ENCODE measurements at places on chromosomes 3 and 15.
A peak's percentile ranks its signal among the peaks of the same experiment; 100 is the strongest.

DNA sequence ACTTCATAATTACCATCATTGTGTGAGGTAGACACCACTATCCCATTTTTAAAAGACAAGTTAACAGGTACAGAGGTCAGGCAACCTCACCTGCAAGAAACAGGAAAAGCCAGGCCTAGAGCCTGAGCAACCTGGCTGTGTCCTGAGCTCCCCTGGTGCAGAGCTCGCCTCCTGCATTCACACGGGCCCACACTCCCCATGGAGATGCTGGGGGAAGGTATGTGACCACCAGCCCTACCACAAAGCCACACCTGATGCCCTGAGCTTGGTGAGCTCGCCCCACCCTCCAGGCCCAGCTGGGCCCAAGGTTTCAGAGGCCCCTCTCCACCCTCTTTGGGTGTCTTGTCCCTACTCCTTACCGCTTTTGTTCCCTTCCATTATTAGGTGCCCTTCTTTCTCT, 1.2 kb upstream of the EFCAB12 start:
- no peak for DNase-seq

DNA sequence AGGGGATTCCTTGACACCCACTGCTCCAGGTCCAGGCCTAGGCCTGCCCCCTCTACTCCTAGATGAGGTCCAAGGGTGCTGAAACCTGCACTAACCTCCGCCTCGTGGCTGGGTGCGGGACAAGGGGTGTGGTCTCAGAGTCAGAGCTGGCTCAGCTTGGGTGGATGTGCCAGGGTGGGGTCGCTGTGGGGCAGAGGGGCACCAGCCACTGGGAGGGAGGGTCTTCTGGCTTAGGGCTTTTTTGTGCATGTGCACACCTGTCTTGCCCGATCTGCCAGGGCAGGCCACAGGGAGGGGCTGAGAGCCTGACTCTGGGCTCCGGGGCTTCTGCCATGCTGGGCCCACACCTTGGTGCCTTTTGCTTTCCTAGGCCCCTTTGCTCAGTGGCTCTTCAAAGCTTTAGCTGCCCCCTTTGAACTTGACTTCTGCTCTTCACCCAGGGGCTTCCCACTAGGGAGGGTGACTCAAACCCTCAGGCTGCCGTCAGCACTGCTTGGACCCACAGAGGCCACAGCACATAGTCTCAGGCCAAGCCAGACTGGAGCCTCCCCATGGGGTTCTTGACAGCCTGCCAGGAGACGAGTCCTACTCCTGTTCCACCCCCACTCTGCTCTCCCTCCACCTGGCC, 73.0 kb downstream of the KLF13 start:
- DNase-seq = peak; percentile 60

DNA sequence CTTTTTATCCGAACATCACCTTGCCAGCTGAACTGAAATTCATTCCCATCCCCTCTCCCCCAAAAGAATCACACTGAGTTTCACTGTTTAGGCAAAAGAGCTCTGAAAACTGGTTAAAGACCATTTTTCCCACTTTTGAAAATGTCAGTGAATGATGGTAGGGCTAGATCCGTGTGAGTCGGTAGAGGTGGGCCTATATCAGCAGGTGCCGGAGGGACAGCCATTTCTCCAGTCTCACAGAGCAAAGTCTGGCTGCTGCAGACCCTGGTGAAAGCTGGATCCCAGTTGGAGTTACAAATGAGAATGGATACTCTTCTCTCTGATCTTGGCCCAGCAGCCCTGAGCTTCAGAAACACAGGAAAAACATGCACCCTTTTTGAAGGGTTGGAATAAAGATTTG, 10.9 kb downstream of the ENTPD3 start:
- DNase-seq = no peak

- no peak for DNase-seq
These were observed 27.6 kb upstream of the UBP1 start for GRCh38 chr3:33467786-33468185.

GRCh38 chr3:72088486-72089025, 303.6 kb upstream of the PROK2 start:
- no peak for DNase-seq

DNA sequence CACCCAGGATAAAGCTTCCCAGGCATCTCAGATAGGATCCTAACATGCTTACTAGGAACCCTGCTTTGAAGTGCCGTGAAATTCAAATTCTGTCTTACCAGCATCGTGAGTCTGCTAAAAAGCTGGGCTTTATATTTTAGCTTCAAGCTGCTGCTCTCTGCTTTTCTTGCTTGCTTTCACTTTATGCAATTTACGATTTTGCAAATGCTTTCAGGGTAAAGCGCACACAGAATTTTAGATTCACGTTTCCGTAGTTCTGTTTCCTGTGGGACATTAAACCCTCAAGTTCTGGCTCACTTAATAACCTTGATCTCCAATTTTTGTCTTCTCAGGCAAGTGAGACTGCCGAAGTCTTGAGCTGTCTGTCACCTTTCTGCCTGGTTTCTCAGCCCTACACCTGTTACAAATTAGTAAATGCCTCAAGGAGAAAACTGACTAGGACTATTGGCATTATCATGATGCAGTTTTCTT, 170.5 kb upstream of the TGFBR2 start:
- no peak for DNase-seq

- DNase-seq = no peak
These were observed 404.5 kb downstream of the PDCD6IP start for GRCh38 chr3:34202975-34203374.

- DNase-seq = no peak
These were observed 16.2 kb upstream of the BAHD1 start for GRCh38 chr15:40424483-40425115.

DNA sequence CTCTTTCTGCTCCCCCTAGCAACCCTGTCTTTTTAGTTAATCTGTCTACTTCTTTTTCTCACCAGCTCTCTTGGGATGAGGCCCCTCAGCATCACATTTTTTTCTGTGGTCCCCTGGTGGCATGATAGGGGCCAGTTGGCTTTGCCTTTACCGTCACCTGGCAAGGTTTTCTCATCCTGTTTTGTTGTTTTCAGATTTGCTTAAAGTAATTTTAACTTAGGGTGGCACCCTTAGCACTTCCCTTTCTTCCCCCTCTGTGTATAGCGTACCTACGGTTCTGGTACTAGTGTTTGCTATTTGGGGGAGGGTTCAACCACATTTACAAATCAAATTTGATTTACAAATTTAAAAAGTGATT, 35.6 kb downstream of the PDCD6IP start:
- no peak for DNase-seq

- DNase-seq = no peak
These were observed 38.6 kb downstream of the TRPM1 start for GRCh38 chr15:31062911-31063310.

- DNase-seq = no peak
These were observed 114.4 kb downstream of the ANP32A start for GRCh38 chr15:68706256-68706655.

GRCh38 chr15:88011533-88011932, 245.0 kb downstream of the NTRK3 start:
- DNase-seq = no peak

DNA sequence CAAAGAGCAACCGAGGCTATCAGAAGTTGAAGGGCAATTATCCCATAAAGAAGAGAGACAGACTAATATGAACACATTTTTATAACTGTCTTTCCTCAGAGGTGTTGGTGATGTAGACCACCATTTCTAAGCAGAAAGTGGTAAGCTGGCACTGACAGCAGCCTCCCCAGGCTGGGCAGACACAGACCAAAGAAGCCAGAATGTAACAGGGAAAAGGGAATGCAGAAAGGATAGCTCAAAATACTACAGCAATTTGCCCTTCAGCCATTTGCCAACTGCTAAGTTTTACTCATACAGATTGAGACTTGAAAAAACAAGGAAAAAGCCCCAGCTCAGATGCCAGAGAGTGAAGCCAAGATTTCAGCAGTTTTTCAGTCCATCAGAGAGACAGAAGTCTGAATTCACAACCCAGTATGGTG, 73.5 kb upstream of the ABI3BP start:
- no peak for DNase-seq

GRCh38 chr3:72323773-72324172, 524.5 kb downstream of the SHQ1 start:
- DNase-seq = no peak

DNA sequence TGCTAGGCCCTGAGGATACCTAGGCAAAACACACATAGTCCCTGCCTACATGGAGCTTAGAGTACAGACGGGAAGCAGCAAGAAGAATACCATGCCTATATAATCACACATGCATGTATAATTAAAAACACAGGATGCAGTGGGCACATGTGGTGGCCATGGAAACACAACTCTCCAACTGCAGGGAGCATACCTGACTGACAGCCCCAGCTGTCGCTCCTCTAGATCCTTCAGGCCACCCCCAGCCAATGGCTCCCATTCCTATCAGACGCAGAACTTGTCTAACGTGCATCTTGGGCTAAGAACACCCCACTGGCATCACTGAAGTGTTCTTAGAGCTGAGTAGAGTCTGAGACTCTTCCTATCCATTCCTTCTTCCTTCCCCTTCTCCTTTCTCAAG, 125.5 kb upstream of the FRMD4B start:
- no peak for DNase-seq

GRCh38 chr3:100719136-100719535, 9.8 kb downstream of the TFG start:
- DNase-seq = no peak

GRCh38 chr3:181725131-181725731, 13.5 kb downstream of the SOX2 start:
- DNase-seq = no peak

GRCh38 chr15:70580286-70580685, 183.1 kb downstream of the UACA start:
- no peak for DNase-seq

GRCh38 chr15:96166223-96167200, 164.0 kb upstream of the NR2F2 start:
- DNase-seq = no peak

DNA sequence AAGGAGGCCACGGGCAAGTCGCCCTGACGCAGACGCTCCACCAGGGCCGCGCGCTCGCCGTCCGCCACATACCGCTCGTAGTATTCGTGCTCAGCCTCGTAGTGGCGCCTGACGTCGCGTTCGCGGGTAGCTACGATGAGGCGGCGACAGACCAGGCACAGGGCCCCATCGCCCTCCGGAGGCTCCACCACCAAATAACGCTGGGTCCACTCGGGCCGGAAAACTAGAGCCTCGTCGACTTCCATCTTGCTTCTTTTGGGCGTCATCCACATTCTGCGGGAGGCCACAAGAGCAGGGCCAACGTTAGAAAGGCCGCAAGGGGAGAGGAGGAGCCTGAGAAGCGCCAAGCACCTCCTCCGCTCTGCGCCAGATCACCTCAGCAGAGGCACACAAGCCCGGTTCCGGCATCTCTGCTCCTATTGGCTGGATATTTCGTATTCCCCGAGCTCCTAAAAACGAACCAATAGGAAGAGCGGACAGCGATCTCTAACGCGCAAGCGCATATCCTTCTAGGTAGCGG, at the start of gene EPM2AIP1:
Gene EPM2AIP1, minus strand, starts transcription at position 326 of the 520 bp plus-strand sequence. Its CDS starts 54 bp downstream, at position 272.
- DNase-seq = no peak

- no peak for DNase-seq
These were observed 119.2 kb downstream of the CTNNB1 start for GRCh38 chr3:41318520-41318919.

GRCh38 chr3:149752788-149753136, 473 bp upstream of the COMMD2 start:
- DNase-seq = no peak

DNA sequence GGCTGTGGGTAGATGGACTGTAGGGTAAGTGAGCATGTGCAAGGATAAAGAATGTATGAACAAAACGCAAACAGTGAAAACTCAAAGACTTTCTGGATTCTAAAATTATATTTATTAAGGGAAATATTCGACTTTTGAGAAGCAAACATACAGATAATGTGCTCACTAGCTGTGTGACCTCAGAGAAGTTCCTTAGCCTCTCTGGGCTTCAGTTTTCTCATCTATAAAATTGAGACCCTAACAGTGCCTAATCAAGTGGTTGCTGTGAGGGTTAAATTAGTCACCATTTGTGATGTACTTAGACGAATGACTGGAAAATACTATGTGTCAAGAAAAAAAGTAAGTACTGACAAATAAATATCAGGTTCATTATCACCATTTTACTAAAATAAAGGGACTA, 261.7 kb downstream of the MAGI1 start:
- no peak for DNase-seq

GRCh38 chr3:31606453-31606852, 73.7 kb downstream of the STT3B start:
- no peak for DNase-seq

DNA sequence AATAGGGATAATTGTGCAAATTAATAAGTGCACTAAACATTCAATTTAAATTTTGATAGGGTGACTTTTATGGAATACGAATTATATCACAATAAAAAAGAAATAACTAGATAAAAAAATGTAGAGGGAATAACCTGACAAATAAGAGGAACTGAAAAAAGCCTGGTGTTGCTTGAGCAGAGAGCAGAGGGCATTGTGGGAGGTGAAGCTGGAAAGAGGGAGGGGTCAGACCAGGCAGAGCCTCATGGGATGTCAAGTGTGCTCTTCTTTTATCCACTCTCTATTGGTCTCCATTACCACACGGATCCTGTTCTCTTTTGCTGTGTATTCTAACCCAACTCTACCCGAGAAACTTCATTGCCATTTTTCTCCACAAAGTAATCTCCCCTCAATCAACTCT, 264.0 kb upstream of the CRBN start:
- DNase-seq = no peak

- DNase-seq = no peak
These were observed 29.5 kb downstream of the PFN2 start for GRCh38 chr3:149941186-149941585.

DNA sequence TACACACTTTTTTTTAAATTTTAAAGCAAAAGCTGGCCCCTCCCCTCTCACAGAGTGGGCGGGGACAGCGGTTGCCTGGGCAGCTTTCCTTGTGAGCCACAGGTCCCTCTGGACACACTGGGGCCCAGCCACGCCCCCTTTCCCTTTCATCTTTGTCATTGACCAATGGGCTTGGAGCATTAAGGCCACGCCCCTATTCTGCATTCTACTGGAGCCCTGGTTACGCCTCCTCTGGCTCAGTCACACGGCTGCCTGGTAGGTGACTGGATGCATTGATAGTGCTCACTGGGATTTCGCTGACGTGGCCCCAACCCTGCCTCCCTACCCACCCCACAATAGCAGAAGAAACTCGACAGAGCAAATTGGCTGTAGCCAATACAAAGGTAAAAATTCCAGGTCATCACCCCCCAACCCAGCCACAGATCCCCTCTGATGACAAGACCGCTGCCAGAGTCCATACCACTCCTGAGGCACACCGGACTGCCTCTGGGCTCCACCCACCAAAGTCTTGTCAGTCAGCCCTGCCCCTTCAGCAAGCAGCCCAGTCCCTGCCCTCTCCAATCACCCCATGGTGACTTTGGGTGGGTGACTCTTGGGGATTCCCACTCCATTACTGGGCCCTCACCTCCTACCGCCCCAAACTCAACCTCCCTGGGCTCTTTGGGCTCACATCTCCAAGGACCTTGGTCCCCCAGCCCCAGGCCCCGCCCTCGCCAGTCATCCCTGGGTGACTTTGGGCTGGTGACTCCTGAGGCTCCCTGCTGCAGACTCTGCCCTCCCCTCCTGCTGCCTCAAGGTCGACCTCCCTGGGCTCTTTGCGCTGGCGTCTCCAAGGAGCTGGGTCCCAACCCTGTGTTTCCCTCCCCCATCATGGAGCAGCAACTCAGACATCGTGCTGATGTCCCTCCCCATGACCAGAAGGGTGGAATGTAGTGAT, 112.2 kb upstream of the FAN1 start:
- peak; percentile 7 for DNase-seq

- DNase-seq = peak; percentile 47
These were observed 5.6 kb upstream of the MFGE8 start for GRCh38 chr15:88918738-88919137.

Measured in stimulated activated naive CD8-positive, alpha-beta T cell treated with anti-CD3 and anti-CD28 coated beads, Interleukin-15, Interleukin-2, amounts not matched to agents 100 U/mL and 50 U/mL, for 24 hours (primary cell).